ENCODE measurements at places on chromosomes 5 and 9.

GRCh38 chr9:112443200-112443599 is 43.4 kb upstream of the KIAA1958 start:
- no peak for DNase-seq

DNA sequence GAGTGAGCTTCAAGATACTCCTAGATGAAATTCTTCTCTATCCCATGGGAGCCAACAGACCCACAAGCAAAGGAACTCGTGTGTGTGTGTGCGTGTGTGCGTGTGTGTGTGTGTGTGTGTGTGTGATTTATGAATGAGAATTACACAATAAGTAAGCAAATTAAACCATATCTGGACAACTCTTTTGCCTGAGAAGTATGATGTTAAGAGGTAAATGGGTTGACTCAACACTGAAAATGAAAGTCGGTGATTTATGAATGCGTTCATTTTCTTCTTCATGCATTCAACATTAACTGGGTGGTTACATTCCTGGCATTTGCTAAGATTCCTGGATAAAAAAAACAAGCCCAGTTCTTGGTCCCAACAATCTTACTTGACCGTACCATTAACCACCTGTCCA is 171.3 kb upstream of the ZNF462 start:
- DNase-seq, result no peak

DNA sequence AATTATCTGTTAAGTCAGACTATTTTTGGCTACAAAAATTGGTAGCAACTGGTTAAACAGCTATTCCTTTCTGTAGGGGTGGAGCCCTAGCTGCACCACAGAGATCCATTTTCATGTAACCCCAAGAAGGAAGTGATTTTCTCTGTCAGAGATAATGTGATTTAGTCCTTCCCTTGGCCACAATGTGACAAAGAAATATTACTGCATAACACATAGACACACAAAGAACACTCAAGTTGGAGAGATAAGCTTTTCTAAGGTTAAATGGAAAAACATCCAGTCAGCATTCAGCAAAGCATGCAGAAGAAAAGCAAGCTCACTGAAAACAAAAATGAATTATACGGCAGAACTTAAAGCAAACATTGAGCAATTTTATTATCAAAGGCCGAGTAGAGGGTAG is 227.8 kb upstream of the CDH9 start:
- no peak for DNase-seq

GRCh38 chr5:111747337-111747736 is 9.7 kb downstream of the NREP start:
- no peak for DNase-seq

GRCh38 chr5:158792976-158793375 is 306.7 kb downstream of the EBF1 start:
- DNase-seq, result no peak

DNA sequence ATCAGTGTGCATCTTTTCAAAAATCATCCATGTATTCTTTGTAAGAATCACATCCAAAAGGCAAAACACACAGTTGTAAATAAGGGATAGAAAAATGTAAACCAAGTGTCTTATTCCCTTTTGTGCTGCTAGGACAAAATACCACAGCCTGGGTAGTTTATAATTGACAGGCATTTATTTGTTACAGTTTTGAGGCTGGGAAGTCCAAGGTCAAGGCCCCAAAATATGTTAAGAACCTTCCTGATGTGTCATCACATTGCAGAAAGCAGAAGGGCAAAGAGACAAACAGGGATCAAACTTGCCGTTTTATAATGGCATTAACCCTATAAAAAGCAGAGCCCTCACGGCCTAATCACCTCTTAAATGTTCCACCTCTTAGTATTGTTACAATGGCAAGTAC is 364.8 kb downstream of the MED10 start:
- no peak for DNase-seq

DNA sequence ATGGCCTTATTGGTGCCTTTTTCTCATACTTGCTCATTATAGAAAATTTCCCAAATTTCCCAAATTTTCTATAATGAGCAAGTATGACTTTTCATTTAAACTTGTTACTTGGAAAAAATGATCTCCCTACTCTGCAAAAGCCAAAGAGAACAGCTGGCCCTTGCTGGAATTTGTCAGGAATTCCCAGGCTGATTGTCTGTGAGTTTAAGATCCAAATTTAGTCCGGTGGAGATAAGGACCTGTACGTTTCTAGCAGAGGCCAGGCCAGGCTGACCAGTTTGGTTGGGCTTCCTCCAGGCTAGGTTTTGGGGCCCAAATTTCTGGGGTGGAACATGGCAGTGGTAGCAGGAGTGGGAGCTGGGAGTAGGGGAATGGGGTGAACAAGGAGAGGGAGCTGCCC is 51.9 kb downstream of the NEURL1B start:
- DNase-seq, result no peak

GRCh38 chr9:113464286-113464660 is 746 bp downstream of the RGS3 start:
- DNase-seq, result no peak

GRCh38 chr5:107806705-107807104 is 136.0 kb upstream of the EFNA5 start:
- no peak for DNase-seq

GRCh38 chr5:78805474-78806124 is 157.0 kb upstream of the LHFPL2 start:
- no peak for DNase-seq

- DNase-seq, result no peak
These were observed 176.0 kb downstream of the HMHB1 start for GRCh38 chr5:143987751-143988560.

DNA sequence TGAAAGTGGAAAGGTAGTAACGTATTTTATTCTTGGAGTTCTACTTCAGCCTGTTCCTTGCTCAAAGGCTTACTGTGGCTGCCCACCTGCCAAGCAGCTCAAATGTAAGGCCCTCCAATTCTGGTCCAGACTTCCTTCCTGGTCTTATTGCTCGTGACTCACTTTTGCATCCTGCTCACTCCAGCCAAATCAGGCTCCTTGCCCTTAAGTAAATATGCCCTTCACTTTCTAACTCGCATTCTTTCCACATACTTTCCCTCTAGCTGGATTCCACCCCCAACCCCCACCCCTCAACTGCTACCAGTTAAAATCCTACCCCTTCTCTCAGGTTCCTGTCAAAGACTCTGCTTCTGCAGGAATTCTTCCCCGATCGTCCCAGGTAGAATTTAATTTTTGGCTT is 96.6 kb downstream of the GALNT10 start:
- DNase-seq, result no peak

- no peak for DNase-seq
These were observed 180.8 kb upstream of the GAS1 start for GRCh38 chr9:87127978-87128614.

- no peak for DNase-seq
These were observed 8.3 kb downstream of the TMEM250 start for GRCh38 chr9:136110082-136111061.

- DNase-seq, result no peak
These were observed 56.7 kb downstream of the ARHGAP26 start for GRCh38 chr5:142826741-142827492.

DNA sequence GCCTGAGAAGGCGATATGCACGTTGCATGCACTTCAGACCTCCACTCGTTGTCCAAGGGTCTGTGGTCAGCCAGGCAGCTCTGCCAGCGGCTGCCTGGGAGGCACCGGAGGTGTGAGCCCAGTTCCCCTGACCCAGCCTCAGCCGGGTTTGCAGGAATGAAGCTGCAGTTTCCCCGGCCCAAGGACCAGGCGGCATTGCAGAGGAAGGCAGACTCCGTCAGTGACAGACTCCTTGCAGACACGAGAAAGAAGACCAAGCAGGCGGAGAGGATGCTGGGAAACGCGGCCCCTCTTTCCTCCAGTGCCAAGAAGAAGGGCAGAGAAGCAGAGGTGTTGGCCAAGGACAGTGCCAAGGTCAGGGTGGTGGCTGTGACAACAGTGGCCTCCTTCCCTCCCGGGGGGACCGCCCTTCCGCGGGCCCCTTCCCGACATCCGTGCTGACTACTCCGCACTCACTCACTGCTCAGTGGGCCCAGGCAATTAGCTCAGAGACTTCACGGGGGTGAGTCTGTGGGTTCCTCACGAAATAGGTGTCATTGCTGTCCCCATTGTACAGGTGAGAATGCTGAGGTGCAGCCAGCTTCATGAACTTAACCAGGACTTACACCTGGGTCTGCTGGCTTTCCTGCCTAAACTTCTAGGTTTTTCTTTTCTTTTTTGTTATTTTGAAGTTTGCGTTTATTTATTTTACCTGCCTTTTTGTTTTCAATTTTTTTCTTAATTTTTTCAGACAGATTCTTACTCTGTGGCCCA is 10.8 kb upstream of the AIF1L start:
- no peak for DNase-seq

DNA sequence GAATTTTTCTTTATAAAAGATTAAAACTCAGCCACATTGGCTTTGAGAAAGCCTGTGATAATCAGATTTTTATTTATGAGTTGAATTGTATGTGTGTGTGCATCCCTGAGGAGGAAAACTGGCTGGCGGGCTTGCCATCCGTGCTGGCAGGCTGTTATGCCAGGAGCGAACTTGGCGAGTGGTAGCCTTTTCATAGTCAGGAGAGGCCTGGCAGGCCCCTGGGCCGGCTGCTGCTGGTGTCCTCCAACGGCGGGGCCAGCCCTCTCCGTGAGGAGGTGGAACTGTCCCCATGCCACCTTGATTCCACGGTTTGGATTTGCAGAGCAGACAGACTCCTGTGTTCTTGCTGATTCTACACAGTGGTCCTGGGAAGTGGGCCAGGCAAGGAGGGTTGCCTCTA is 43.3 kb downstream of the ZNF618 start:
- DNase-seq, result no peak

DNA sequence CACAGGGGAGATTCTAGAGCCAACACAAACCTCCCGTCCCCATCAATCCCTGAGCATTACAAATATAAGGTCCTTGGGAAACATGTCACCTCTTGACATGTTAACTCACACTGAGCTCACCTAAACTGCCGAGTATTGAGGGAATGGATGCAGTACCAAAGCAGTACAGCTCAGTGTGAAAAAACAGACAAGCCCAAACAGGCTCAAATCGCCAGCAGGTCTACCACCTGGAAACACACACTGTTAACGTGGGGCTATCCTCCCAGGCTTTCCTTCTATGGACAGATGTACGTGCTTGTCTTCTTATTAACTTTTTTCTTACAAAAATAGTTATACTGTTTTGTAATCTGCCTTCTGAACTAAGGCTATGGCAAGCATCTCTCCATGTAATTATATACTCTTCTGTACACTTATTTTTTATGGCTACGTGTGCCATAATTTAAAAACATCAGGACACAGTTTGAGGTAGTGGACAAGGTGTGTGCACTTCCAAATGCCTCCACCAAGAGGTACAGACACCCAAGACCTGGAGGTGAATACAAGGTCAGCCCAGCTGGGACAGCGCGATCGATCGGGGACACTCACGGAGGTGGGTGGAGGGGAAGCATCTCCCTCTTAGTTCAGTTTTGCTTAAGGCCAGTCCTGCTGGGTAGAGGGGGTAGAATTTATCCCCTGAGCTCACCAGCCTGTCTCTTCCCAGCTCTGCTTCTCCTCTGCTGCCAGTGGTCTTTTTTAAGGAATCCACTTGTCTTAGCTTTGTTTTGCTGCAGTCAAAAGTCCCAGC is 76.5 kb downstream of the DAP start:
- DNase-seq, result no peak

DNA sequence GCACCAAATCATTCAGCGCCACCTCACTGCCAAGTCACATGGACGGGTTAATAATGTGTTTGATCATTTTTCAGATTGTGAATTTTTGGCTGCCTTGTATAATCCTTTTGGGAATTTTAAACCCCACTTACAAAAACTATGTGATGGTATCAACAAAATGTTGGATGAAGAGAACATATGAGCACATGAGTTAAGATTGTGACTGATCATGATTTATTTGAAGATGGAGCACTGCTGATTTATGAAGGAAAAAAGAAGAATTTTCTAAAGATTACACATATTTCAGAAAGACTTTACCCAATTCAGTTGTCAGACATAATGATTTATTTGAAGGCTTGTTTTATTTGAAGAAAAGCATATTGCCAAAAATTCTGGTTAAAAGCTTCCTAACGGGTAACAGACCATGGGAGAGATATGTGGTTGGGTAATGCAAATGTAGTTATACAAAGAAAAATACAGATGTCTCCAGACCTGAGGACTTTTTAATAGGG is 37.4 kb downstream of the TNFAIP8 start:
- DNase-seq, result no peak

- no peak for DNase-seq
These were observed 1306.5 kb upstream of the CDH9 start for GRCh38 chr5:28344836-28345433.

DNA sequence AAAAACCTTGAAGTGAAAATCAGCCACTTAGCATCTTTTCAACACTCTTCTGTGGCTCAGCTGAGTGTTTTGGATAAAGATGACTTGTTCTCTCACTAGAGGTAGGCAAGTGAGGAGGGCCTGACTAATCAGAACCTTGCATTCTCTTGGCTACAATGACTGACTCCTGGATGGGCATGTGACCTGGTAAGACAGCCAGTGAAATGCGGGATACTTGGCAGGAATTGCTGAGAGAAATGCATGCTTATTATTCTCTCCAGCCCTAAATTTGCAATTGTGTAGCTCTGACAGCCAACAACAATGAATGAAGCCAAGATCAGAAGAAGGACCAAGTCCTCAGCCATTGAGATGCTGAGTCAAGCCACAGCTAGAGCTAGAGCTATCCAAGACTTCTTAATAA is 490.5 kb upstream of the ZNF608 start:
- no peak for DNase-seq

GRCh38 chr9:123225374-123225813 is 43.0 kb downstream of the STRBP start:
- DNase-seq, result no peak
